RWPE2 (cell line): ENCODE measurements at places on chromosomes 11 and 22.

GRCh38 chr11:77193911-77194830 lies 66.1 kb downstream of the MYO7A start:
- no peak for DNase-seq

- no peak for DNase-seq
These were observed 1470.5 kb downstream of the BRD1 start for GRCh38 chr22:48357196-48357595.

DNA sequence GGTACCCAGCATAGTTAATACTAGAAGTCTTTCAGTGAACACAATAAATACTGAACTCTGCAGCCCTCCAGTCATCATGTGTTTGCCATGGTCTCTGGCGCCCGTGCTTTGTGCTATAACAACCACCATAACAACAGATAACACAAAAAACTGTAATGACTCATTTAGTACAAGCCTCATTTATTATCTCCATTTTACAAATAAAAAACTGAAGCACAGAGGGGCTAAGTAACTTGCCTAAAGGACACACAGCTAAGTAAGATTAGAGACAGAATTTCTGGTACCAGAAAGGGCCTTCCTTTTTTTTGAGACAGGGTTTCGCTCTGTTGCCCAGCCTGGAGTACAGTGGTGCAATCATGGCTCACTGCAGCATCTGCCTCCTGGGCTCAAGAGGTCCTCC lies 19.5 kb downstream of the RBFOX2 start:
- no peak for DNase-seq

GRCh38 chr22:24494167-24494527 lies 985 bp upstream of the UPB1 start:
- no peak for DNase-seq

DNA sequence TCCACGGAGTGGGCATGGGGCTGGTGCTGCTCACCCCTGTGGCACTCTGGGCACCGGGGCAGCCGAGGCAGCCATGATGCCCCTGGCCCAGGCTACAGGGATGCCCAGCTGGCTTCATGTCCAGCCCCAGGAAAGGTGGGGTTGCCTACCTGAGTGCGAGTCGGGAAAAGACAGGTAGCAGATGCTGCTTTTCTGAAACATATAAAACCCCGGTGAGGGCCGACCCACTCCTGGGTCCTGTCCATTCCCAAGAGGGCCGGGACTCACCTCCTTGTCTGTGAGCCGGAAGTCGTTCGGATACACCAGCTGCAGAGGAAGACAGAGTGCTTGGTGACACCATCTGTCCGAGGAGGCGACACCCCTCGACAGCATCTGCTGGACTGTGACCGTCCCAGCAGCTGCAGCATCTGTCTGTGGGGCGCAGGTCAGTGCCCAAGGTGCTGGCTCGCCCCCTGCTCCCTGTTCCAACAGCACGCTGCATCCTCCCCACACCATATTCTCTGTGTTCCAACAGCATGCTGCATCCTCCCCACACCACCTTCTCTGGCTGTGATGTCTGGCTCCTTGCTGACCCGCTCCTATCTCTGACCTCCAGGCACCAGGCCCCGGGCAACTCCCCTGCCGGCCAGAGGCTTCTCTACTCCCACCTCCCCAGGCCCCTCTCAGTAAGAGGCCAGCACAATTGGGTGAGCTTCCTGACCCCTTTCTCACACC lies 8.0 kb downstream of the DENND6B start:
- DNase-seq: peak; percentile 60
